Activated naive CD8-positive, alpha-beta T cell treated with anti-CD3 and anti-CD28 coated beads for 36 hours (primary cell): ENCODE measurements at places on chromosomes 1 and 21.
A peak's percentile ranks its signal among the peaks of the same experiment; 100 is the strongest.

- no peak for DNase-seq
Observed at GRCh38 chr1:29281571-29281970, 45.2 kb downstream of the PTPRU start.

DNA sequence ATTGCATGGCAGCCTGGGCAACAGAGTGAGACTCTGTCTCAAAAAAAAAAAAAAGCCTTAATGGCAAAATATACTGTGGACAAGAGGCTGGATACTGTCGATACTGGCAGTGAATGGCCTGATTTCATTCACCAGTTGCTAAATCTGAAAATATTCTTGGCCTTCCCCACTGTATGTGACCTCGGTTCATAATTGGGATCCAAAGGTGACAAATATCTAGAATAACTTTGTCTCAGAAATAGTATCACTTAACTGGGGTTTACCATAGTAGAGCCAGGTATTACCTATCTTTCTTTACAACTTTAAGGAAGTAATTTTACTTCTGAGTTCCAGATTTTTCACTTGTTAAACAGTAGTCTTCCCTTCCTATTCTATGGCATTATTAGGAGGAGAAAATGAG lies 8.4 kb downstream of the MTF2 start:
- no peak for DNase-seq

GRCh38 chr21:38570596-38570995 lies 72.3 kb upstream of the ERG start:
- DNase-seq = no peak

DNA sequence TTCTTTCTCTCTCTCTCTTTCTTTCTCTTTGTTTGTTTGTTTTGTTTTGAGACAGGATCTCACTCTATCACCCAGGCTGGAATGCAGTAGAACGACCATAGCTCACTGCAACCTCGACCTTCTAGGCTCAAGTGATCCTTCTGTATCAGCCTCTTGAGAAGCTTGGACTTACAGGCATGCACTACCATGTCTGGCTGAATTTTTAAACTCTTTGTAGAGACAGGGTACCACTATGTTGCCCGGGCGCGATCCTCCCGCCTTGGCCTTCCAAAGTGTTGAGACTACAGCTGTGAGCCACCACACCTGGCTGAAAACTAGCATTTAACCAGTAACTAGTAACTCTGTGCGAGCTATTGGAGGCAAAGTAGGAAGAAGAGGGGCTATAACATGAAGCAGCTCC lies 325.5 kb downstream of the ZP4 start:
- DNase-seq = no peak

- DNase-seq = peak; percentile 61
Observed at GRCh38 chr1:43979528-43980254, 681 bp downstream of the B4GALT2 start.
